Activated CD4-positive, alpha-beta T cell treated with anti-CD3 and anti-CD28 coated beads, Interleukin-2, amount 50 U/mL, for 1 hour (primary cell): ENCODE measurements at places on chromosomes 16 and 17.

DNA sequence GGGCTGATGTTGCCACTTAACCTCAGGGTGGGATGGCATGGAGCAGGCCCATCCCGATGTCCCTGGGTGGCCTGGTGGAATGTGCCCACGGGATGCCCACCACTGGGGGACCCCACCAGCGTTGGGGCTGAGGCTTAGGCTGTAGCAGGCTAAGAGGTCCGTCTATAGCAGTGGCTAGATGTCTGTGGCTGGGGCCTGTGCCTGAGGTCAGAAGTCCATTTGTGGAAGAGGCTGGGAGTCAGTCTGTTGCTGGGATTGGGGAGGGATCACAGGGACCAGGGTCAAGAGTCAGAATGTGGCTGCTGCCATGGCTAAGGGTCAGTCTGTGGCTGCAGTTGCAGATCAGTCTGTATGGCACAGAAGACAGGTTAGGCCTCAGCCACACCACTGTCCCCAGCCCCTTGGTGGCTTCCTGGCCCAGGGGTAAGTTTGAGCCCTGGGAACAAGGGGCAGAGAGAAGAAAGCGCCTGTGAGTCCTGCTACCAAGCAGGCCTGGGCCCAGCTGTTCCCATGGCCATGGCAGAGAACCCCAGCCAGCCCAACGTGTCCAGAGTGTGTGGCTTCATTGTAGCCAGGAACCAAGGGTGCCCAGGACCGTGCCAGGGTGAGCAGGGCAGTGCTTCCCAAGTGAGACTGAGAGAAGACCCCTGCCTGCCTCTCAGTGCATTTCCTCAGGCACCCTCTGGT lies 35.7 kb downstream of the RAI1 start:
- DNase-seq: no peak

- DNase-seq: no peak
These were observed 9.1 kb downstream of the ASPHD1 start for GRCh38 chr16:29909391-29909790.

DNA sequence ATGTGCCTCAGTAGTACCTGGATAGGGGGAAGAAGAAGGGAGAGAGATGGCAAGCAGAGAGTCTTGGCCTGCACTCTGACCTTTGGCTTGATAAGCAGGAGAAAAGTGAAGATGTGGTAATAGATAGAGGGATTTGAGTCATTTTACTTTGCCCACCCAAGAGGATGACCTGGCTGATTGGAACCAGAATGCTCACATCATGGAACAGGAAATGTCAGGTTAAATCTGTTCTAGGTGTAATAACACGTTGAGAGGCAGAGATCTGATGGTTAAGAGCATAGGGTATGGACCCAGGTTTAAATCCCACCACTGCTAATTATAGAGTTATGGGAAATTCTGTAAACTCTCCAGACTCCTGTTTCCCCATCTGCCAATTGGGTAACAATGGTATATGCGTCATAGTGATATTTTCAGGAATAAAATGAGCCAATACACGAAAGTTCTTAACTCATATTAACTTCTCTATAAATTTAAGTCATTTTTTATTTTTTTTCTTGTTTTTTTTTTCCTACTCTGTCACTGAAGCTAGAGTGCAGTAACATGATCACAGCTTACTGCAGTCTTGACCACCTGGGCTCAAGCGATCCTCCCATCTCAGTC lies 8.1 kb upstream of the CCL18 start:
- DNase-seq: no peak

GRCh38 chr16:69784586-69784985 lies 22.5 kb downstream of the WWP2 start:
- DNase-seq: no peak

- DNase-seq: no peak
These were observed 143.9 kb upstream of the C17orf78 start for GRCh38 chr17:37231887-37232286.

DNA sequence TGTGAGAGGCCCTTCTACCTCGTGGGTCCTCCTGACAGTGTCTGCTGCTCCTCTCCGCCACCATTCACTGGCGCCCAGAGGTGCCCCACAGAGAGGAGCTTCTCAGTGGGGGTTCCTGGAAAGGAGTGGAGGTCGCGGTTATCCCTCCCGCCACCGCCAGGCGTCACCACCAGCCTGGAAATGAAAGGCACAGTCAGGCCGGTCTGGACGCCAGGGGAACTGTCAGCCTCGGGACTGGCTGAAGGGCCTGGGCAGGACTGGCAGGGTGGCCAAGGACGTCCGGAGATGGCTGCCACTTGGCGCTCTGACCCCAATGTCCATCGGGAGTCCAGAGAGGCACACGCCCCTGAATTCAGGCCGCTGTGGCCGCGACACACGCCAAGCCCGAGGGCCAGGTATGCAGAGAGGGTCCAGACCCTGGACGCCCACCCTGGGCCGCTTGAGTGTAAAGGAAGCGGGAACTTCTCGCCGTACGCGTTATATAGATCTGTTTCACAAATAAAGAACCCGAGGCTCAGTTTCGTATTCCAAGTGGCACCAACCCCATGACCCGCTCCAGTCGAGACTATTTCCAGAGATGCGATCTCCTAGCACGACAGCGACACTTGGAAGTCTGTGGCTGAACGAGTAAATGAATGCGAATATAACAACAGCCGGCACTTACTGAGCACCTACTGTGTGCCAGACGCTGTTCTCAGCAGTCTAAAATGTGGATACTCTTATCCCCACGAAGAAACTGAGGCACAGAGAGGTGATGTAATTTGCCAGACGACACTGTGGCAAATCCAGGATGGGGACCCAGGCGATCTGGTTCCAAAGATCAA lies 7.6 kb upstream of the NXPH3 start:
- DNase-seq: peak; percentile 79

DNA sequence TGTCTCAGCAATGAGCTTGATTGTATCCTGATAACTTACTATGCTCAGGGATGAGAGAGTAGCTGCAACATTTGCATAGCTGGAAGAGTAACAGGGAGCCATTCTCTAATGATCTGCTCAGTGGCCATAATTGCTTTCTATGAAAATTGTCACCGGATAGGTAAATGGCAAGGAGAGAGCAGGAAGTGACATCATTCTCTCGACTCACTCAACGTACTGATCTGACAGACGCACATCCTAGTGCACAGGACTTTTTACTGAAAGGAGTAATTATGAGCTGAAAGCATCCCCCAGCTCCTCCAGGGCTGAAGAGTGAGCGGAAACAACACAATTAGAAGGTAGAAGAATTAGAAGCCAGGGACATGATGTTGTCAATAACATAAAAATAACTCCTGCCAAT lies 71.8 kb downstream of the IRX5 start:
- DNase-seq: no peak

GRCh38 chr16:89143201-89143741 lies 28.3 kb upstream of the CDH15 start:
- no peak for DNase-seq

DNA sequence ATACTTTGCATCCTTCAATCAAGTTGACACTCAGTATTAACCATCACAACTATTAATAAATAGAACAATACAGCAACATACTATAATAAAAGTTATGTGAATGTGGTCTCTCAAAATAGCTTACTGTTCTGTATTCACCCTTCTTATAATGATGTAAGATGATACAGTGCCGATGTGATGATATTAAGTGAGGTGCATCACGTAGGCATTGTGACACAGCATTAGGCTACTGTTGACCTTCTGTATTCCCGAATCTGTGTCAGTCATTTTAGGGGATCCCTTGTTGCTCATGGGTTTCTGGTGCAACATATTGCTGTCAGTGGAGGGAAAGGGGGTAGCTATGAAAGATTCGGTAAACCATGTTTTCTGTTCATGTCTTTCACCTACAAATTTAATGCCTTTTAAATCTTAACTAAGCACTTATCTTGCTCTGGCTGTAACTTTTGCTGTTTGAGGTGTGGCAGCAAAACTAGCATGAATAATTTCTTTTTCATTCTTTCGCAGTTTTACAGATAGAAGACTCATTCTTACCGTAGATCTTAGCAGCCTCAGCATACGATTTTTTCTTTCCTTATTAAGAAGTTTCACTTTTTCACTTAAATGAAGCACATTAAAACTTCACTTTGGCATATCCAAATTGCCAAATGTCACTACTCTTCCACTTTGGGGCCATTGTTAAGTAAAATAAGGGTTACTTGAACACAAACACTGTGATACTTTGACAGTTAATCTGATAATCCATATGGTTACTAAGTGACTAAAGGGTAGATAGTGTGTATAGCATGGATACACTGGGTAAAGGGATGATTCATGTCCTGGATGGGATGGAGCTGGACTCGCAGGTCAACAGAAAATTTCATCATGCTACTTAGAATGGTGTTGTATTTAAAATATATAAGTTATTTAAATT lies 29.6 kb downstream of the NFAT5 start:
- DNase-seq: no peak

DNA sequence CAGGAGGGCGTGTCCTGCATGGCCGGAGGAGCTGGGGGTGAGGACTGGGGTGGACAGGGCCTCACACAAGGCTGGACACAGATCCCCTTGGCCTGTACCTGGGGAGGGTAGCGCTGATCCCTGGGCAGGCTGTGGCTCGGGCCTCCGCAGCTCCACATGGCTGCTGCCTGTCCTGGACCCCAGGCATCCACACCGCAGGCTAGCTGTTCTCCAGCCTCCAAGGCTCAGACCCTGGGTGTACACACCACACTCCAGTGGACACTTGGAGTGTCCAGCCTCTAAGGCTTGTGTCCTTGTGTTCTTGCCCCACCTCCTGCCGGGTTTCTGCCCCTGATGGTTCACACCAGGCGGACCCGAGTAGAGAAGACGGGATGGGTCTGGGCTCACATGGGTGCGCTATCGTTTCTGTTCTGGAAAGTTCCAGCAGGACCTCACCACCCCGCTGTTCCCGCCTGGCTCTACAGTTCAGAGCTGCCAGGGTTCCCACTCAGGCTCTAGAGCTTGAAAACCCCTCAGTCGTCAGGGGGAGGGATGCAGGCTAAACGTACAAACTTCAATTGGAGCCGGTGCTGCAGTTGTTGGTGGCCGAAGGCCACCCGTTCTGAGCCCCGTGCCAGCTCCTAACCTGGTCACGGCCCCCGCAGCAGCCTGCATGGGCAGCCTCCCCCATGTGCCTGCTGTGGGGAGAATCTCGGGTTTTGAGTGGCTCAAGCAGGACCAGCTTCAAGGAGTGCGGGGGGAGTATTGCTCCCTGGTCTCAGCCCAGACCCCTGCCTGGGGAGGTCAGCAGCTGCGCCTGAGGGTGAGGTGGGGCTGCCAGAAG lies 6.6 kb upstream of the FN3KRP start:
- no peak for DNase-seq

DNA sequence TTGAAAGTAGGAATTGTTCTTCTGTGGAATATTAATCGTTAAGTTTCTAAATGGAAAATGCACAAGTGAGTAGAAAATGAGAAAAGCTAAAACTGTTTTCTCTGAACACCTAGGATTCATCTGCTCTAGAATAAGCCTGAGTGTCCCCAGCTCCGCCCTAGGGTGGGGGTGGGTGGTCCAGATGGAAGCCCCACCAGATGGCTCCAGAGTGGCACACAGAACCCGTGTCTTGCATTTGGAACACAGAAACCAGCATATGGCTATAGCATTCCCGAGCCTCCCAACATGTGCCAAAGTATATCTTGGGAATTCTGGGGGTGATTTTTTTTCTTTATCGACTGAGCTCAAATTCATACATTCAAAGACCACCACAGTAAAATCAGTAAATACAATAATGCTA lies 517.7 kb upstream of the PSMD7 start:
- no peak for DNase-seq

- no peak for DNase-seq
These were observed 120.2 kb upstream of the CACNG3 start for GRCh38 chr16:24135624-24136565.

GRCh38 chr16:87705771-87706277 lies 60.0 kb downstream of the KLHDC4 start:
- no peak for DNase-seq

- no peak for DNase-seq
These were observed 32.3 kb upstream of the HS3ST3A1 start for GRCh38 chr17:13634021-13634420.

DNA sequence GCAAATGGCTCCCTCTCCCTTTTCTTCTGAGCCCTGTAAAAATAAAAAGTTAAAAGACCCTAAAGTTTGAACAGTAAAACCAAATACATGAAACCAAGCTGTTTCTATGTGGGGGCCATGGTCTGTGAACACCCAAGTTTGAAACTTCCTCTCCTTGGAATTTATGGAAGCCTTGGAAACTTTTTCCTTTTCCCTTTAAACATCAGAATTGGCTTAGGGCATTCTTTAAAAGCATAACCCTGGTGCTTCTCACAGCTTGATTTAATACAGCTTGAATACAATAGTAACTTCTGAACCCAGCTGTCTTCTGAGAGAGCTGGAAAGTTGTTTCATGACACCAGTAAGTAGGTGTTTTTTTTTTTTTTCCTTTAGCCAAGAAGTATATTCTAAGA lies 26.5 kb downstream of the NKD1 start:
- no peak for DNase-seq

GRCh38 chr17:39018267-39019134 lies 51.3 kb upstream of the FBXO47 start:
- DNase-seq: no peak

DNA sequence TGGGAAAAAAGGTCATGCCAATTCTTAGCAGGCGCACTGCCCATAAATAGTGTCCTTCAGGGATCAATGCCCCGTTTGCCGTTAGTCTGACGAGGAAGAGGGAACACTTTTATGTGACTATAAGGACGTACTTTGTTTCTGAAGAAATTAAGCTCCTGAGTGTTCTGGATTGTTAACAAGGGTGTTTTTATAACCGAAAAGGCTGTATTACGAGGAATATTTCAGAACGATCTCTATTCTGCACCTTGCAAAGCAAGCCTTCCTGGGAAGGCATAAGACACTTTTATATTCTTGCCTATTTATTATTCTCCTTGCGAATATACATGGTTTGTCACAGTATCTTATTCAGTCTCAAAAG lies 24.5 kb upstream of the SYT17 start:
- DNase-seq: no peak

DNA sequence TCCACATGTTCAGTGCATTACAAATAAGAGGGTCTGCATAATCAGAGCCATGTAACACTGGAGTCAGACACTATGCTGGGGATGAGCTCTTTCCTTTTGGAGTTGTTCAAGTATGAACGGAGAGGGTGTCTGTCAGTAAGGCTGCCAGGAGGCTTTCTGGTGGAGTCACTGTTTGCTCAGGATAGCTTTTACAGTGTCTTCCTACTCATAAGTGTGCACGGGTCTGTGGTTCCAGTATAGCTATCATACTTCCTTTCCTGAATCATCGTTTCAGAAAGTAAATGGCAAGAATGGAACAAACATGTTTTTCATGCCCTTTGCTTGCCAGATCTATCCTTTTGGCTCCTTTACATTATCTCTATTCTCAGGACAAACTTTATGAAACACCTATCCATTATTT lies 152.7 kb upstream of the CDH11 start:
- DNase-seq: no peak

DNA sequence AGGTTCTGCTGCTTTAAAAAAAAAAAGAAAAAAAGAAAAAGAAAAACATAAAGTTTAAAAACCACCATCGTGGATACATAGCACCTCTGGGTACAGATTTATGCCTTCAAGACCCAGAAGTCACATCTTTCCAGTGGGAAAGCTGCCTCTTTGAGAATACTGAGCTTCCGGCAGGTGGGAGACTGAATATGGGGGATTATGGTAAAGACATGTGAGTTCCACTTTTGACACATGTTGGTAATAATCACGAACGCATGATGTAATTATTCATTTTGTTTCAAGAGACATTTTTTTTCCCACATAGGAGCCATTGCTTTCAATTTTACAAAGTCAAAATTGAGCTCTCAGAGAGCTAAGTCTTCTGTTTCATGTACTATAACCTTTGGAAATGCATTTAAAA lies 229.7 kb upstream of the CDH5 start:
- DNase-seq: no peak
